Stimulated activated CD4-positive, alpha-beta T cell treated with anti-CD3 and anti-CD28 coated beads, TNF-alpha, amount 100 ng/mL, for 1 hour (primary cell): ENCODE measurements at places on chromosomes 12 and 14.

- no peak for DNase-seq
Measured at GRCh38 chr12:59365133-59365532, 230.7 kb upstream of the SLC16A7 start.

DNA sequence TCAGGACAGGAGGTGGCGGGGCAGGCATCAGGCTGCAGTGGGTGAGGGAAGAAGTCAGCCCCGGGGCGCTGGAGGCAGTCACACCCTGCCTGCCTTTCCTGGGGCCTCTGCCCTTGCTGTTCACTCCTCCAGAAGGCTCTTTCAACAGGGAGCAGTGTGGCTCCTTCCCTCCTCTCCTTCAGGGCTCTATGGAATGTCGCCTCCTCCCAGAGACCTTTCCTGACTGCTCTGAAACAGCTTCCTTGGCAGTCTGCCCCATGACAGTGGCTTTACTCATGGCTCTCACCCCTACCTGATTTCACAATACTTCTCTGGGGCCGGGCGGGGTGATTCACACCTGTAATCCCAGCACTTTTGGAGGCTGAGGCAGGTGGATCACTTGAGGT is 7.1 kb downstream of the RHOF start:
- DNase-seq = no peak

GRCh38 chr14:61398221-61398620 is 76.8 kb downstream of the PRKCH start:
- no peak for DNase-seq

- DNase-seq = no peak
Measured at GRCh38 chr14:70926235-70926830, 19.1 kb downstream of the PCNX1 start.

DNA sequence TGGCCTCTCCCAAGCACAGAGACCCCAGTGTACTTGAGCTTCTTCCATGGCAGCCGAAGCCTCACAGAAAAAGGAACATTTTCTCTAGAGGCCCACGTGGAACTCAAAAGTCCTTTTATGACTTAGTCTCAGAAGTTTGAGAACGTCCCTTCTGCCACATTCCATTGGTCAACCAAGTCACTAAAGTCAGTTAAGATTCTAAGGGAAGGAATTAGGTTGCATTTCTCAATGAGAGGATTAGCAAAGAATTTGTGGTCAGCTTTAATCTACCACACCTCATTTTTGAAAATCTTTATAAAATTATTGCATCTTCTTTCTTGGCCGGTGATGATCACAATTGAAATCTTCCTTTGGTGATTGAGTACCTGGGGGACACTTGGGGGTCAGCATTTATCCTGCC is 279.9 kb upstream of the TBX3 start:
- DNase-seq = no peak

- no peak for DNase-seq
Measured at GRCh38 chr14:70098250-70098809, 90.4 kb downstream of the SLC8A3 start.
